ENCODE measurements at places on chromosomes 4 and X.

DNA sequence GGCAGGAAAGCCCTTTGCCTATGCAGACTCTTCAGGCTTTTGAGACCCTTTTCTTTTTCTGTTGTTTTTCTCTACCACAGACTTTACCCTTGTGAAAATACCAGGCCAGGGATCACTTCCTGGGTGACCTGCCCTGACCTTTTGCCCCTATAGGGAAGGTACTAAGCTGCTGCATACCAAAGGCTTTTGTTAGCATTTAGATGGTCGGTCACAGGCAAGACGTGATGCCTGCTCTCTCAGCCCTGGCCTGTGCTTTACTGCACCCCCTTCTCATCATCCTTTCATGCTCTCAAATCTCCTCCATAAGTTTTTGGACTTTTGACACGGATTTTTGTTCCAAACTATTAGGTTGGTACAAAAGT is 98.2 kb downstream of the ARHGAP10 start:
- no peak for DNase-seq

- no peak for DNase-seq
These were observed 133.4 kb downstream of the RASL11B start for GRCh38 chr4:52995360-52996030.

DNA sequence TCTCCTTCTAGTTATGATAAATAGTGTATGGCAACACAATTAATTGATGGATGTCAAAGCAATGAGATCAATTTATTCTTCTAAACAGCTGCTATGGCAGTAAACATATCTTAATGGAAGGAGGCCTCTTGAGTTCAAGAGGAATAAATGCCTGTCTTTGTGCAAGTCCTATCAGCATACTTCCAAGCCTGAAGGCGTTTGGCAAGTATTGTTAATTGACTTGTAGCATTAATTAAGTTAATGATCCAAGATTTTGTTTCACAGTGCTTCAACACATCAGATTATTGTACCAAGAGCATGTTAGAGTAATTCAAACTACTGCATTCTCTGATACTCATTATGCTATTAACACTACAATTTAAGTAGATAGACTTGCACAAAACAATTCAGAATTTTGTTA is 144.8 kb downstream of the FAT4 start:
- DNase-seq, result no peak

GRCh38 chr4:153038623-153039311 is 102.6 kb downstream of the FHDC1 start:
- DNase-seq, result no peak

- no peak for DNase-seq
These were observed 73.7 kb downstream of the BEND2 start for GRCh38 chrX:18146954-18147353.

DNA sequence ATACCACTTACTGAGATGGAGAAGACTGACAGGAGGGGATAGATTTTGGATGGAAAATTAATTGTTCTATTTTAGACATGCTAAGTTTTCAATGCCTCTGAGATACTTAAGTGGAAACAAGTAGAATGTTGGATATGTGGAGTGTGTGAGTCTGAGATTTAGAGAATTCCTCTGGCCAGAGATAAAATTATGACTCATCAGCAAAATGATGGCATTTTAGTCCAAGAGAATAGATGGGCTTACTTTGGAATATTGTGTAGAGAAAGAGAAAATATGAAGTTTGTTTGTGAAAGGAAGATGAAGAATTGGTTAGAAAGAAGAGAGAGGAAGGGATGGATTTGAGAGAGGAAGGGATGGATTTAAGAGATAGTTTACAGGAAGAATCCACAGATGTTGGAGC is 108.6 kb upstream of the PPP1R2C start:
- no peak for DNase-seq

DNA sequence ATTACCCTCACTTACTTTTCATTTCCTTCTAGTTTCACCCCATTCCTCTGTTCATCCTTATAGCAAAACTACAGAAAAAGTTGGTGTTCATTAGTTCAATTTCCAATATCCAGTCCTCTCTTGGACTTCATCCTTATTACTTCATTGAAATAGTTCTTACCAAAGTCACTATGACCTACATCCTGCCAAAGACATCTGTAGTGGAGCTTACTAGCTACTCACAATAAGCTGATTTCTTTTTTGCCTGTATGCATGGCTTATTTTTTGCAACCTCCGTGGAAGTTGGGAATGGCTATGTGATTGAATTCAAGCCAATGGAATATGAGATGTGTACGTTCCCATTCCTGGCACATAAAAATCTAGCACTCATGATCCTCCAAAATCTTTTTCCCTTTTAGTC is 4.6 kb upstream of the CDKL2 start:
- no peak for DNase-seq

DNA sequence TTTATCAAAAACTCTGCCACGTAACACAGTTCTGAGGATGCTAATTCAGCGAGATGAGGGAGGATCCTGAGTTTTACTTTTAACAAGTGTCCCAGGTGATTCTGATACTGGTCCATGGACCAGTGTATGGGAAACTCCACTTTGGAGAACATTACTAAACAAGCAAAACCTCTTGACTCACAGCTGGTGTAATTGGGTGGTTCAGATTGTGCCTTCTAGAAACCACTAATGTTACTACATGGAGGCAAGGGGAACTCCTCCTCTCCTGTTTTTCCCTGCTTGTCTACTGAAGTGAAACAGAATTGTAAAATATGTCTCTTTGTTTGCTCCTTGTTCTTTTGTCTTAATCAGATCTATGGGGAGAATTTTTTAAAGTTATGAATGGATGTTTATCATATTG is 62.6 kb downstream of the FRAS1 start:
- DNase-seq, result no peak

DNA sequence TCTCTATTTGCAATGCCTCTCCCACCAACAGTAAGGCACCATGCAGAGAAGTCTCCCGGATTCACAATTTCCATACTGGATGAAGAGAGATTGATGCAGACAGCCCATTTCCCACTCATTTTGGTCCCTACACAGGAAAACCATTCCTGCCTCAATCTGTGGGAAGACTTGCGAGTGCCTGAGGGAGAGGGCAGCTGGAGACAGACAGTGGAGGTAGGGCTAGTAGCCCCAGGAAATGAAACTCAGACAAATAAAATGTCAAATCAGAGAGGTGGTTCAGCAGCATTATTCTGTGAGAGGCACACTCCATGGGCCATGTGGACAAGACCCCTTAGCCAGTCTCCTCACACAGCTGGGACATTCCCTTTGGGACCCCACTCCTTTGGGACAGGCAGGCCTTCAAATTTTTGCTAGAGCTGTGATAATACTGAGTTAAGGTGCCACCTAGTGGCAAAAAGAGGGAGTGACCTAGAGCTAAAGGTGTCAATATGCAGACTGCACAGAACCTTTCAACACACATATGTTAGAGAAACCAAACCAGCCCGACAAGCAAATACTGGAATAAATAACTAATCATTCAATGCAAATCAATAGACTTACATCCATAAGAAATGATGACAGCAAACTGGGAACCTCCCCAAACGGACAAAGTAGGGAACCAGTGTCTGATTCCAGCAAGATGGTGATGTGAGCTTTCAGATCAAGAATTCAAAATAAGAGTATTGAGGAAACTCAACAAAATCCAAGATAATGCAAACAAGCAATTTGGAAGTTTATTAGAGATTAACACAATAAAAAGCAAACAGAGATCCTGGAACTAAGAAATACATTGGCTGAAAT is 1865.3 kb upstream of the AGA start:
- peak; percentile 3 for DNase-seq

GRCh38 chr4:118729287-118730286 is 44.4 kb downstream of the METTL14 start:
- no peak for DNase-seq

DNA sequence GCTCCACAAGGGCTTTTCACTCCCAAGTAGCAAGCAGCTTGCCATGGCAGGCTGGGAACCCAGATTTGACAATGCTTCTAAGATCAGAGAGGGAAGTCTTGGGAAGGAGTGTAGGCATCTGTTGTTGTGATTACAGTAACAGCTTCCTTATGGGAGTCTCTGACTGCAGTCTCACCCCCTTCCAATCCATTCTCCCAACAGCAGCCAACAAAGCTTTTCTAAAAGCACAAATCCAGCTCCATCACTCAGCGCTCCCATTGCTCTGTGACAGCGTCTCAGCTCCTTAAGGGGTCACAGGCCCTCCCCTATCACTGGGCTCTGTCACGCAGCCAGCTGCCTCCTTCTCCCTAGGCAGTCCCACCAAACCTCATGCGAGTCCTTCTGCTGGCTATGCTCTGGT is 7.1 kb downstream of the IGFBP7 start:
- no peak for DNase-seq

DNA sequence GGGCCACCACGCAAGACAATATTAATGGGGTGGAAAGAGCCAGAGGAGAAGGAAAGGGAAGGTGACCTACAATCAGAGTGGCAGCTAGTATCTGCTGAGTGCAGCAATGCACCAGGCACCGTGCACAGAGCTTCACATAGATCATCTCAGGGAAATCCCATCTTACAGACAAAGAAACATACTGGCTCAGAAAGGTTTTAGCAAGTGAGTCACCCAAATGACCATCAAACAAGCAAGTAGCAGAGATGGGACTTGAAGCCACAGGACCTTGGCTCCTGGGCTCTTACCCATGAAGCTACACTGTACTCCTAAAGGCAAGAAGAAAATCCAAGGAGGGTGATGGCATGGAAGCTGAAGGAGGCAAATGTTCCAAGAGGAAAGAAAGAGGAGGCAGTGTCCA is 6.8 kb downstream of the ANXA5 start:
- DNase-seq, result no peak

GRCh38 chrX:97358941-97359340 is 475.2 kb downstream of the RPA4 start:
- DNase-seq, result no peak

- DNase-seq, result no peak
These were observed 692.5 kb downstream of the C4orf33 start for GRCh38 chr4:129788486-129788885.

GRCh38 chrX:119871245-119871598 is 311 bp downstream of the RNF113A start:
- no peak for DNase-seq

DNA sequence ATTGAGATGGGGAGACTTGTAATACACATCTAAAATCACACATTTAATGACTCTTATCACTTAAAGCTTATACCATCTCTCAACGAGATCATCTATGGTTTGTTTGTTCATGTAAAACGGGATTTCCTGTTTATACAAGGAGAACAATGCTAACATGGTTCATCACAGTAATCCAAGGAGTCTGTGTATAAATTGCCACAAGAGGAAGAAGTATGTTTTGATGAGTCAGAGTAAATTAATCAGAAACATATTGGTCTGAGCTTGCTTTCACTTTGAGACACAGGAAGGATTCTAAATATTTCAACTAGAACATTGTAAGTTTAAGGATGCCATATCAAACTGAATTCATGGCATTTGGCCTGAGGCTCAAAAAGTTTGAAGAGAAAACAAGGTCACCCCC is 594.1 kb downstream of the GLUD2 start:
- no peak for DNase-seq

- no peak for DNase-seq
These were observed 145.5 kb downstream of the FAM13A start for GRCh38 chr4:88911246-88912212.

- no peak for DNase-seq
These were observed 96.1 kb downstream of the FRYL start for GRCh38 chr4:48683784-48684666.

DNA sequence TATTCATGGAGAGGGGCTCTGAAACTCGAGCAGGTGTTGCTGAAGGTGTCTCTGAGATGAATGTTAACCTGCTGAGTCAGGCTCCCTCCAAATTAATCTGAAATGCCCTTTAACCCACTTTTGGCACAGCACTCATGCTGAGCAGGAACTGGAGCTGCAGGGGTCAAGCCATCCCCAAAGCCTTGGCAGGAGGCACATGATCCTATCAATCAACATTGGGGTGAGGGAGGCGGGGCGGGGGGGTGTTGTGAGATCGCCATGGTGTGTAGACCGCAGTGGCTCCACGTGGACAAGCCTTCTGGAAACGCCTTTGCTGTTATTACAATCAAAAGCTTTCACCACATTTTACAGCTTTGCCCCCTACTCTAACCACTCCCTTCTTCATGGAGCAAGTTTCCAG is 16.5 kb downstream of the ENPP6 start:
- DNase-seq, result no peak

GRCh38 chrX:53294024-53294648 is 12.8 kb upstream of the IQSEC2 start:
- no peak for DNase-seq

DNA sequence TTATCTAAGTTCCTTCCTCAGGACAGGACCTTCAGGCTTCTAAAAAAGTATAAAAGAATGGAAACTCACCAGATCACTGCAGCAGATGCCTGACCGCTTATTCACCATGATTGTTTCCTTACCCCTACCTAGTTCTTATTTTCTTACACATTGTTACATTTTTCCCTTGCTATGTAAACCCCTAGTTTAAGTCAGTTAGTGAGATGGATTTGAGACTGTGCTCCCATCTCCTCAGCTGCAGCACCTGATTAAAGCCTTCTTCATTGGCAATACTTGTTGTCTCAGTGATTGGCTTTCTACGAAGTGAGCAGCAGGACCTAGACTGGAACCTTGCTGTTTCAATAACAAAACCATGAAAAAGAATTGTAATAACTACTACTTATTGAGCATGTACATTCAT is 4.7 kb downstream of the SPARCL1 start:
- no peak for DNase-seq

DNA sequence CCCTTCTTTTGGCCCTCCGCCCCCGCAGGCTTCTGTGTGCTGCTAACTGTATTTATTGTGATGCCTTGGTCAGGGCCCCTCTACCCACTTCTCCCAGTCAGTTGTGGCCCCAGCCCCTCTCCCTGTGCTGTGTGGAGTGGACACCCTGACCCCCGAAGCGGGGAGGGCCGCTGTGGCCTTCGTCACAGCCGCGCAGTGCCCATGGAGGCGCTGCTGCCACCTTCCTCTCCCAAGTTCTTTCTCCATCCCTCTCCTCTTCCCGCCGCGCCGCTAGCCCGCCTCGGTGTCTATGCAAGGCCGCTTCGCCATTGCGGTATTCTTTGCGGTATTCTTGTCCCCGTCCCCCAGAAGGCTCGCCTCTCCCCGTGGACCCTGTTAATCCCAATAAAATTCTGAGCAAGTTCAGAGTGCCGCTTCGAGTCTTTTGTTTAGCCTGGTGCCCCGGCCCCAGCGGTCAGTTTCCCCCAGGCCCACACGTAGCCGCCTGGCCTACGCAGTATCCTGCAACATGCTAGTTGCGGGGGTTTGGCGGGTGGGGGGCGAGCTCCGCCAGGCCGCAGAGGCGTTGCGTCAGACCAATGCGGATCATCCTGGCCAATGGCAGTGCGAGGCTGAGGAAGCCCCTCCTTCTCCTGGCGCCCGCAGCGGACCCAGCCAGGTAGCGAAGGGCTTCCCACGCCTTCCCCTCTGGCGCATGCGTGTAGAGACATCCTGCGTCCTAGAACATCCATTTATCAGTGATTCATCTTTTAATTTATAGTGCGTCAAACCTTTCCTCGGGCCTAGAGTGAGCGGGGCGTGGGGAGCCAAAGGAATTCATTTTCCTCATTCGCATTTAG is 5.6 kb upstream of the KANTR start:
- peak; percentile 70 for DNase-seq

Data from stimulated activated CD4-positive, alpha-beta T cell treated with anti-CD3 and anti-CD28 coated beads, TNF-alpha, amount 100 ng/mL, for 48 hours (primary cell).